ENCODE measurements at places on chromosomes 1 and 21. TPM values are rescaled to one million over a fixed set of nuclear protein-coding genes. Genes with fewer than 3 reads are reported as not detected.
A peak's percentile ranks its signal among the peaks of the same experiment; 100 is the strongest.

Gene SMPDL3B
- not detected for total RNA-seq

Gene GJA5
- total RNA-seq = not detected

Gene C1orf115
- 0.50 TPM for total RNA-seq

Gene NPR1
- total RNA-seq = not detected

Gene DR1
- total RNA-seq = 75.1 TPM

Gene TOR1AIP2
- total RNA-seq = 70.9 TPM

DNA sequence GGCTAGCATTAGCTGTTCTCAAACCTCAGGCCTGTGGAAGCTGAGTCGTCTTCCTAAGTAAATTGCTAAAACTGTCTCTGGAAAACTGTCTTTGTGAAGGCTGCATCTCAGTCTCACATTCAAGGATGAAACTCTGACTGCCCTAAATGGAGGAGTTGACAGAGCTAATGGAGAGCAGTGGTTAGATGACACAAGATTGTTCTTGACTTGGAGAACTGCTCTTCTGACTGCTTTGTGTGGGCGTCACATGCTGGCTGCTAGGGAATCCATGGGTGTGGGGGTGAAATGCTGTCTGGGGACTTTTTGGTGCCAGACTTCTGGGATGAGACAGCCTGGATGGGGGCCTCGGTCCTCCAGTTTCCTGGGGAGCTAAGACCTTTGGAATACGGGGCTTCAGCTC lies 24.5 kb upstream of the TSPAN2 start:
- peak overlapping the region; percentile 55 for H3K4me3 ChIP-seq
- peak overlapping the region; percentile 57 for H3K27ac ChIP-seq
- H3K36me3 ChIP-seq = peaks cover 3% of the 10 kb centered on the region
- no peak for DNase-seq
- H3K27me3 ChIP-seq = peaks cover 5% of the 10 kb centered on the region

DNA sequence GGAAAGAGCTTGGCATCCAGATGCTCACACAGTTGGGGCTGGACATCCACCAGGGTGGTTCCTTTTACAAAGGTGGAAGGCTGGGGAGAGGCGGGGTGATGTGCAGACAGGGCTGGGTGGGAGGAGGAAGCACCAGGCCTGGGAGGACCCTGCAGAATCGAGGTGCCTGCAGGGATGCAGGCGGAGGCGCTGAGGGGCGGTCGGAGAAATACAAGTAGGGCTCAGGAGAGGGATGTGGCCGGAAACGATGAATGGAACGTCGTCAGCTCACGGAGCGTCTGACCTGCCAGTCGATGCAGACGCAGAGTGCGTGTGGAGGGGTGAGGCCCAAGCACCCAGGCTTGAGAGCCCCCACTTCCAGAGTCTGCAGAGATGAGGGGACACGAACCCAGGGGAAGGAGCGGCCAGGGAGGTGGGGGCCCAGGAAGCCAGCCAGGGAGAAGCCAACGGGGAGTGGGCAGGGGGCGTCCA lies 63.4 kb downstream of the TRIM11 start:
- DNase-seq = peak; percentile 6
- no peaks in the 10 kb centered on the region for H3K4me1 ChIP-seq
- no peak overlapping the region for H3K27ac ChIP-seq
- peaks cover 2% of the 10 kb centered on the region for H3K36me3 ChIP-seq
- H3K4me3 ChIP-seq = no peak overlapping the region
- no peaks in the 10 kb centered on the region for H3K27me3 ChIP-seq

DNA sequence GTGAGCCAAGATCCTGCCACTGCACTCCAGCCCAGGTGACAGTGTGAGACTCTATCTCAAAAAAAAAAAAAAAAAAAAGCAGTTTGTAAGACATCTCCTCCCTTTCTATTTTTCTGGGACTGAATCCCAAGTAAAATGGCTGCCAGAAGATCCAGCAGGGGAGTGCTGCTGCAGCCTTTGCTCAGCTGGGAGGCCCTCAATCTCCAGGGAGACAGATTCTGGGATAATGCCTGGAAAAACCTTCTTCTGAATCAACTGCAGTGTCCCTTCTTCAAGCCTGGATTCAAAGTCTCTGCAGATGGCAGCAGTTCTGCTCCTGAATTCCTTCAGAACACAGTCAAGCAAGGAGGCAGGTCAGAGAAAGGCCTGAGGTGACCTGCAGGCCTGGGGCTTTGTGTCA lies 191.0 kb upstream of the NRIP1 start:
- H3K27ac ChIP-seq = no peak overlapping the region
- peaks cover 10% of the 10 kb centered on the region for H3K27me3 ChIP-seq
- no peaks in the 10 kb centered on the region for H3K36me3 ChIP-seq
- no peak overlapping the region for H3K4me3 ChIP-seq
- H3K4me1 ChIP-seq = no peaks in the 10 kb centered on the region
- DNase-seq = no peak

Measured in T-helper 17 cell (primary cell).